Thyroid gland (tissue), 4 donors: ENCODE measurements at places on chromosomes 12 and 14.
A peak's percentile ranks its signal among the peaks of the same experiment; 100 is the strongest.

DNA sequence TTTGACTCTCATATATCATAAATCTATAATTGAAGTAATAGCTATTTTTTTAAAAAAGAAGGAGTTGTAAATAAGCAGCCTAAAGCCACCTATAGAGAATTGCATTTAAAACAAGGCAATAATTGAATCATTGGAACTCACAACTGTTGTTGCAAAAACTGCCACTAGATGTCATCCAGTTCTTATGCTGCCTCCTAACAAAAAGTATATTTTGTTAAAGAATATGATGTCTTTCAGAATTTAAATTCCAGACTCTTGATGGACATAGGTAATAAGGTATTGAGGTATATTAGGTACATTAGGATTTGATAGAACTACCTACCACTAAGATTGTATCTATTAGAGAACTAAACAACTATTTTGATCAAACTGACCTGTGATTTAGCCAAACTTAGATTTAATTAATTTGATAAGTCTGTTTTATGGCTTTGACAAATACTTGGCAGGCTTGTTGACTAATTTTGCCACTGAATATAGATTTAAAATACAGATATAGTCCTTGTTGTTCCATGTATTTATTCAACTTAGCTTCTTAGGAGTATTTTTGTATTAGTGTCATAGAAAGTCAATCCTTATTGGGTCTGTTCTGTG is 401.4 kb downstream of the RPL10L start:
- DNase-seq: no peak

DNA sequence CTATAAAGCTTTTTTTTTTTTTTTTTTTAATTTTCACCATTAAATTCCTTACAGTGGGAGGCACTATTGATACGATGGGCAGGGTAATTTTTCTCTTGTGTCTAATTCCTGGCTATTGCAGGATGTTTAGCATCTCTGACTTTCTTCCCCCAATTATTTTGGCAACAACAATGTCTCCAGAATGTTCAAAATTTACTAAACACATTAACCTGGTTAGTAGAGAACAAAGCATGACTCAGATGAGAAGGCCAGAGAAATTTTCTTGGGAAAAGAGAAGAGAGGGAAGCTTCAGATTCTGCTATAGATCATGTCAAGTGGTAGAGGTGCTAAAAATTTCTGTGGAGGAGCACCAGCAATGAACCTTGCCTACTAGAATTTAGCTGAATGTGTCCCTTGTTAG is 171.5 kb upstream of the PRICKLE1 start:
- no peak for DNase-seq

DNA sequence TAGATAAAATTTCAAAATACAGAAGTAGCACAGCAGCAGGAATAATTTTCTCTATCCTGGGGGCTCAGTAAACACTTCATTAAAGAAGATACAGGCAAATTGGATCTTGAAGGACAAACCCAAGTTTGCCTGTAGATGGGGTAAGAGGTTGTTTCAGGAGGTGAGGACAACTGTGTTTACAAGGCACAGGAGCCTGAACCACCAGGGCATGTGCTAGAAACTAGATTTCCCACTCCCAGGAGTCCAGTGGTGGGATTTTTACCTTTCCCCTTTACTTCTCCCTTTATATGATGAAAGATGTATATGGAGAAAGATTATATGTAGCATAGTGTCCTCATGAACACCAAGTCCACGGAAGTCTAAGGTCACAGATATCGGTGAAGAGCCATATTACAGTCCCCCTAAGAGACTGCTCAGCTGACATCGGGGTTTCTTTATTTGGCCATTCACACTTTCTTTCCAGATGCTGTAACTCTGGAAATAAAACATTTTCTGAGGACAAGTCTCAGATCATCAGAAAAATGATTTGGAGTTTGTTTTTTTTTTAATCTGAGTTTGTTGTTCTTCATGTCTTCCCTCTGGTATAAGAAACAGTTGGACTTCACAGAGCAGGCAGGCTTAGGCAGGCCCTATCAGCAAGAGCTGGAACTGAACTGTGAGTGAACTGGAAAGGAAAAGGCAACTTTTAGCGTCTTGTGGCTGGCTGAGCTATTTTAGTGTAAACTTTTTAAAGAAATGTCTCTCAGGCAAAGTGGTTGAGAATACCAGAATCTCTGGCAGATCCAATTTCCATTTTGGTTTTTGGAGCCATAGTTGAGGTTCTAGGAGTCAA is 8.0 kb upstream of the EVL start:
- DNase-seq: no peak

GRCh38 chr14:67622675-67623074 is 3.0 kb downstream of the ARG2 start:
- DNase-seq: peak; percentile 66

GRCh38 chr14:36553656-36554260 is 28.7 kb downstream of the NKX2-8 start:
- DNase-seq: peak; percentile 42

DNA sequence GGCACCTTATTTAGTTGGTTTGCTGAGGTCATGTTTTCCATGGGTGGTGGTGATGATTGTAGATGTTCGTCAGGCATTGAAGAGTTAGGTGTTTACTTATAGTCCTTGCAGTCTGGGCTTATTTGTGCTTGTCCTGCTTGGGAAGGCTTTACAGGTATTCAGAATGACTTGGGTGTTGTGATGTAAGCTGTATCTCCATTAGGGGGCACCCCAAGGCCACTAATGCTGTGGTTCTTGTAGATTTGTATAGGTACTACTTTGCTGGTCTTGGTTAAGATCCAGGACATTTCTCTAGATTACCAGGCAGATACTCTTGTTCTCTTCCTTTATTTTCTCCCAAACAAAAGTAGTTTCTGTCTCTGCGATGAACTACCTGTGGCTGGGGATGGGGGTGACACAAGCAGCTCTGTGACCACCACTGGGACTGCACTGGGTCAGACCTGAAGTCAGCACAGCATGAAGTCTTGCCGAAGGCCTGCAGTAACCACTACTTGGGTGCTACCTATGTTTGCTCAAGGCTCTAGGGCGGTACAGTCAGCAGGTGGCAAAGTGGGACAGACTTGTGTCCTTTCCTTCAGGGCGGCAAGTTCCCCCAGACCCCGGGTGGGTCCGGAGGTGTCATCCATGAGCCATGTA is 35.8 kb upstream of the FBXO33 start:
- no peak for DNase-seq

DNA sequence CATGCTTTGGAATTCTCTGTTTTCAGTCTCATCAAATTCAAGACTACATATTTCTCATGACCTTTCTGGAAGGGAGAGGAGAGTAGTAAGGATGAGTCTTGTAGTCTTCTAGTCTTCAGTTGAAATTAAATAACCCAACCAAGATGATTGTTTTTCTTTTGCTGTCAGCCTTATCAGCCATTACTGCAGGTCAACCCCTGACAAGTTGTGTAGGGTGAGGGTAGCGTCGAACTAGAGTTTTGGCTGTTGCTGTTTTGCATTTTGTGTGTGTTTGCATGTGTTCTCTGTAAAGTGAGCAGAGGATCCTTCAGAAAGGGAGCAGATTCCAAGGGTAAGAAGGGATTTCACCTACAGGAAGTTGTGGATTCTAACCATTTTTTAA is 28.4 kb downstream of the DIP2B start:
- no peak for DNase-seq

DNA sequence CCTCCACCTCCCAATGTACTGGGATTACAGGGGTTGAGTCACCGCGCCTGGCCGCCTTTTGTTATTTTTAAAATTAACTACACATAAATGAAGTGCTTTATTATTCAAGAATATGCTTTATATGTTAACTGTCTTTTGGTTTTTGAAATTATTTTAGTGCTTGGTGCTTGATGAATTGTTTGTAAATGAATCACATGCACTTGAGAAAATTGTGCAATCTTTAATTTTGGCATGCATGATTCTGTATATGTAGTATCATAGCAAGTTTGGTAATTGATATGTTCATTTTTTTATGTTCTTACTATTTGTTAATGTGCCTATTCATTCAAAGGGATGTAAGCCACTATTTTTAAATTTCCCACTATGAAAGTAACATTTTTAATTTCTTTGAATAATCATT is 440.9 kb downstream of the NAV3 start:
- DNase-seq: no peak

DNA sequence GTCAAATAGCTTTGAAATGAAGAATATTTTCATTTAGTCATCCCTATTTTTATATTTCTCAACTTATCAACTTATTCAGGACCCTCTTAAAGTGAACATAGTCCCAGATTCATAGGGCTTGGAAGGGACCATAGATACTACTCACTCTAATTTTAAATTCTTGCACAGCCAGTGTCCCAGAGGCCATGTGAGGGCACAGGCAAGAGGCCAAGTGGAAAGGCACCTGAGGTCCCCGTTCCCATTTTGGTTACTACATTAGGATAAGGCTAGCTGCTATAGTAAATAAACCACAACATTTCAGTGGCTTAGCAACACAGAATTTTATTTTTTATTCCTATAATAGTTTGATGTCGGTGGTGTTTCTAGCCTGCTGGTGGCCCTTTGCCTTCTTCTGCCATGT is 227.8 kb downstream of the SPTSSA start:
- no peak for DNase-seq

DNA sequence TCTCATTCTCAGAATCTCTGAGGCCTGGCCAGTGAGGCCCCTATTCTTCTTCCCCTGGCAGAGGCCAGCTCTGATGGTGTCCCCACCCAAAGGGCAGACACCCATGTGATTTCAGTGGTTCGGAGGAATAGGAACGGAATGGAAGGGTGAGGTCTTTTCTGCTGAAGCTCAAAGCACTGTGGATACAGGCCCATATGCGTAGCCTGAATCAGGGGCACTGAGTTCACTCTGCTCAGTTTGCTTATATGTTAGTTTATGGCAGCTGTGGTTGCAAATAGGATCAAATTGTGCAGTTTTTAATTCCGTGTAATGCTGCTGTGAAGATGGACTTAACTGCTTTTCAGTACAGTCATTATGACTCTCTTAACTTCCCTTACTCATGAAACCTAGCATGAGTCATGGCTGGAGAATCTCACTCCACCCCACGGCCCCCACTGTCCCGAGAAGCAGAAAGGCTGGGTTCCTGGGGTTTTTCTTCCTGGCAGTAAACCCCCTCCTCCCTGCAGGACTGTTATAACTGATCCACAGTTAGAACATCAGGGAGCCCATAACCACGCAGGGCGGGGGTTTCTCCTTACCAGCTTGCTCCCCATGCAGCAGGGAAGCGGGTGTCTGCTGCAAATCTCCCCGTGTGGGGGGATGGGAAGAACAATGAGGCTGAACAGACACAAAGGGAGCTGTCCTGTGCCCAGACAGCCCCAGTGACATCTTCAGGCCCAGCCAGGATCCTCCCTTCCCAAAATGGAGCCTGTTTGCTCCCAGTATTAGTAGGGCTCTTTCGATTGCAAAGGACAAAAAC is 122.7 kb downstream of the SLC38A6 start:
- DNase-seq: no peak

DNA sequence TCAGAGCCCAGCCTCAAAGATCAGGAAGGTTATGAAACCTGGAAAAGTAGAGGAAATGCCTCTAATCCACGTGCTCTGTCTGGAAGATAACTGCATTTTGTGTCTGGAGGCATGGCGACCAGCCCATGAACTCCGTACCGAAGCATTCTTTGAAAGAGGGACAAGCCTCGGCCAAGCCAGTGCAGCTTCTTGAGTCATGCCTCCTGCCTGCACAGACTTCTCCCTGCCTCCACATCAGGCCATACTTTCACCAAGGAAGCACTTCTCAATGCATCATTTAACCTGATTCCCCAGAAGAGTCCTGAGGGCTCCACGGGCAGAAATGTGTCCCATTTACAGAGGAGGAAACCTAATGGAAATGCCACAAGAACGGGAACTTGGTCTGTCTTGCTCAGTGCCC is 3.4 kb downstream of the ACTN1 start:
- DNase-seq: peak; percentile 71

DNA sequence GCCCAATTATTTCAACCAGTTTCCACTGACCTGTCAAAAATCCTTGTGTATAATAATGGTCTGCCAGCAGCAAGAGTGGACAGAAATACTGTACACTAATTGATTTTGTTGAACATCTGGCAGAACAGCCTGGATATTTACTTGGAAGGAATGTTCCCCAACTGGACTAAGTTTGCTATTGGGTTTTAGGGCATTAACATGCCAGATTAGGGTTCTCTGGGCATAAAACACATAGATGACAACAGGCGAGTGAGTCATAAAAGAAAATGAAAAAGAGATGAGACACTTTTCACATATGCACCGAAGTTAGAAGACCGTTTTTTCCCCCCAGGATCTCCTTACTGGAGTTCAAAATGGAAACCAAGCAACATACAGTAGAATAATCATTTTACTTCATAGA is 236.3 kb upstream of the NAV3 start:
- no peak for DNase-seq

DNA sequence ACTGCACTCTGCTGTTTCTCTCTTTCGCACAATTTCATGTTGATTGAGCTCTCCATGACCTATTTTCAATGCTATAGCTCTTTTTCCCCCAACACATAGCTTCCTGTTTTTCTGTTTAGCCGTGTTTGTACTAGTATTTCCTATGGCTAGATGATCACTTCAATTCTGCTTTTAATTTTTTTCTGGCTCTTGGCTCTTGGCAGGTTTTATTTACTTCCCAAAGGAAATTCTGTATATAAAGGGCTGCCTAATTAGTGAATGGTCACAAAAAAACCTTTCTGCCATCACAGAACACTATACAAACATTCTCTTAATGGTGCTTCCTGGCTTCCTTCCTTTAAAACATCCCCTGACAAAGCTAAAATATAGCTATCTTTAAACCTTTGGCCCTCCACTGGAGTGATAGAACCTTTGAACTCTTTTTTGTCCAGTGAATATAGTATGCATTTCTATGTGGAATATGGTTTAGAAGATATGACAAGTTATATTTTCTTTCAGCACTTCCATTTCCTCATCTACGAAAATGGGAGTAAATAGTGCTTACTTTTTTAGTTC is 88.2 kb downstream of the RASSF9 start:
- no peak for DNase-seq

GRCh38 chr14:68970038-68970612 is 9.0 kb downstream of the ACTN1 start:
- peak; percentile 35 for DNase-seq

- DNase-seq: peak; percentile 25
Measured at GRCh38 chr14:71985538-71986189, 53.4 kb downstream of the RGS6 start.

DNA sequence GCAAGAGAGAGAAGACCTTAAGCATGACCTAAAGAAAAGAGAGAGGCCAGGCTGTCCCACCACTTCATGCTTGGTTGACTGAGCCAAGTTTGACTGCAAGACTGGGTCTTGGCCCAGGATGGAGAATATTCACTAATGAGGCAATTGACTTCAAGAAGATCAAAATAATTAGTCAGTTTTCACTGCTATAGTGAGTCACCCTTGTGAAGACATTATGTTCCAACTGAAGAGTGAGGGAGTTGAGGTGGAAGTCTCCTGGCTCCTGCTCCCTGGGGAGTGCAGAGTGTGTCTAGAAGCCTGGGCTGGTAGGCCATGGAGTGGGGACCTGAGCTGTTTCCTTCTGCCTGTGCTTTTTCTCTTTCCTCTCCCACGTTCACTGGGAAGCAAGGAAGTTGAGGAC is 117.6 kb downstream of the CACNA1C start:
- peak; percentile 5 for DNase-seq

GRCh38 chr12:5242440-5242839 is 189.5 kb upstream of the NTF3 start:
- DNase-seq: no peak

DNA sequence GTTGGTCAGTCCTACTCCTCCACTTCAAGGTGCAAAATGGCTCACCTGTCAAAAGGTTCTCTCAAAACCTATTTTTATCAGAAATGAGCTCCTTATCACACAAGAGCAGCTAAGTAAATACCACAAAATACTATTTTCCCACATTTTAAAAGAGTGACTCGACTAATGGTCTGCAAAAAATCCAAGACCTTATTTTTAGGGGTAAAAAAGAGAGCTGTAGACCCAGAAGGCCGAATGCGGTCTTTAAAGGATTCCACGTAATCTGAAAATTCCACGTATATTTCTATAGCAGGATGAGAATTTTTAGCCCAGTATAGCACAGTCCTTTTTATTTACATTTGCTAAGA is 3.8 kb downstream of the C14orf93 start:
- no peak for DNase-seq
